ENCODE measurements at places on chromosomes 3 and 15.

- no peak for DNase-seq
Observed at GRCh38 chr3:115099986-115100571, 47.0 kb downstream of the ZBTB20 start.

GRCh38 chr15:79738143-79738542, 158.7 kb downstream of the MTHFS start:
- DNase-seq: no peak

- DNase-seq: no peak
Observed at GRCh38 chr15:101368861-101369642, 74.0 kb upstream of the SNRPA1 start.

- DNase-seq: peak; percentile 34
Observed at GRCh38 chr15:50907601-50908208, 778 bp upstream of the AP4E1 start.

DNA sequence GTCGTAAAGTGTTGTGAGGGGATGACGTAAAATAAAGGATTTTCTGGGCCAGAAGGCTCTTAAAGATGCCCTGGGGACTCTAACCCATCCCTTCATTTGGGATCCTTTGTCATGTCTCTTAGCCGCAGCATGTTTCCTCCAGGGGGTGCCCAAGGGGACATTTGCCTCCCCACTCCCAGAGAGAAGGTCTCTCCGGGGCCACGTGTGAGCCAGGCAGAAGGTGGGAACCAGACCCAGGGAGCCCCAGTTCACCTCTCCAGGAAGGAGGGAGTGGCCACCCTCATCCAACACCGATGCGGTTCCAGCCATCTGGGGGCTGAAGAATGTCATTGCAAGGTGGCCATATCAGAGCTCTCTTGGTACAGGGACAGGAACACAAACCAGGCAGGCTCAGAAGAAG, 25.2 kb downstream of the ST8SIA2 start:
- no peak for DNase-seq

DNA sequence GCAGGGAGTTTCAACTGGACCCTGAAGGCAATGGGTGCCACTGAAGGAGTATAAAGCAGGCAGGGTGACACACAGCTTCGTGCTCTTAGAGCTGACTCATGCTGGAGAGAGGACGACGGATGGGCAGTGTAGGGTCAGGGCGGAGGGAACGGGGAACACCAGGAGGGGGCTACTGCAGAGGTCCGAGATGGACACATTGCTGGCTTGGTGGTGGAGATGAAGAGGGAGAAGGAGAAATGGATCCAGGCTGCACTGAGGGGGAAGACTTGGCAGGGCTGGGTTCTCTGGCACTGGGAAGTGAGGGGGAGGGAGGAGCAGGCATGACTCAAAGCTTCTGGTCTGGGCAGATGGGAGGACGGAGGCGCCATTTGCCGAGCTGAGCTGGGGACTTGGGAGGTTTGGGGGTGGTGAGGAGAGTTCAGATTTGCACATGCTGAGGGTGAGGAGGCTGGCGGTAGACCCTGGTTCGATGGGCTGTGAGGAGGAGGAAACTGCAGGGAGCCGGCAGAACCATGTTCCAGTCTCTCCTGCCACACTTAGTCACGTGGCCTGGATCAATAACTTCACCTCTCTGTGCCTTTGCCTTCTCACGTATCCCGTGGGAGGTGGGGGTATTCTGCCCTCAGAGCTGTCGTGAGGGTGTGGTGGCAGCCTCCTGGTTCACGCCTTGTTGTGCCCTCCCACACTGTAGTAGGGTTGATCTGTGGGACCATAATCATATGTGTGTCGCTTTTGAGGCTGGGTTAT, 4.6 kb upstream of the KCTD6 start:
- no peak for DNase-seq

DNA sequence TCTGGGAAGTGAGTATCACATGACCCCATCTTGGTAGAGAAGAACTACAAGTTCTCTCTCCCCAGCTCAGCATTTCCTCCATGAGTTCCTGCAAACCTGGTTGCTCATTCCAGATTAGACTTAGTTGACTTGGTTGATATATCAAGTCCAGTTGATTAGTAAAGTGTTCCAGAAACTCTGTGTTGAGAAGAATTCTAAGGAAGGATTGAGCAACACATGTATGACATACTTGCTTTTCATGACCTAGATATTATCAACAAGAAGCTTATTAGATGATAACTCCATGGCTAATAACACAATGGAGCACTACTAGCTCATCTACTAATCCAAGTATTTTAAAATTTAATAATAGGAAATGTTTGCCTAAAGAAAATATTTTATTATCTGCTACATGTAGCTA, 6.4 kb upstream of the EID1 start:
- no peak for DNase-seq

DNA sequence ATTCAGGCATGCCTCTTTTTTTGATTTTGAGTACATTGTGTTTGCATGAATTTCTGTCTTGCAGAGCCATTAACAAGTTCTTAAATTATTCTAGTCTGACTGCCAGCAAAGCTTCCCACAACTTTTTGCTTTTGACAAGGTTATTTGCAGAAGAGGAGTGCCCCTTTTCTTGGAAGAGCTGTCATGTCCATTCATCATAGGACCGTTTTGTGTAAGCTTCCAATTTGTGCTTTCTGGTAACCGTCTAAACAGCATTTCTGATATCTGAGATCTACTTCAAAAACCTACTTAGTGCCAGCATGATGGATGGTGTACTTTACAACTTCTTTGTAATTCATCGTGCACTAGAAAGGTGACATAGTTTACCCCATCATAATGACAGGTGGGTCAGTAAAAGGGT, 379.7 kb downstream of the NAALADL2 start:
- no peak for DNase-seq

DNA sequence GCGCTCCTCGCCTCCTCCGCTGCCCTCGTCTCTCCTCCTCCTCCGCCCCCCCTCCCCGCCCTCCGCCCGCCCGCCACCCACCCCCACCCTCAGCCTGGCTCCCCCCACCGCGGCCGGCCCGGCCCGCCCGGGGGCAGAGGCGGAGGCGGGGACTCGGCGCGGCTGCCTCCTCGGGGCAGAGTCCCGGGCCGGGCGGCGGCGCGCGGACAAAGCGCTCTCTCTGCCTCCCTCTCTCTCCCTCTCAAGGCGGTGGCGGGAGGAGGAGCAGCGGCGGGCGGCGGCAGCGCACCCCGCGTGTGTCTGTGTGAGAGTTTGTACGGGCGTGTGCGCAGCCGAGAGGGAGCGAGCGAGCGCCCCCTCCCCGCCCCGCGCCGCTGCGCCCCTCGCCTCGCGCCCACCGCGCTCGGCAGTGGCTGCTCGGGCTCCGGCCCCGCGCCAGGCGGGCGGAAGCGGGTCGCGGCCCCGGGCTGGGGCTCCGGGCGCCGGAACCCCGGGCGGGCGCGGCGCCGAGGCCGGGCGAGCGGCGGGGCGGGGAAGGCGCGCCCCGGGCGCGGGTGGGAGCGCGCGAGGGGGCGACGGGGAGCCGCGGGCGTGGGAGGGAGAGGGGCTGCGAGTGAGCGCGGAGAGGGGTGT, at the start of gene IGF2BP2:
IGF2BP2 (minus strand) TSS at position 37 of the 633 bp plus-strand sequence. CDS start 82 bp downstream, outside the sequence.
- peak; percentile 88 for DNase-seq

DNA sequence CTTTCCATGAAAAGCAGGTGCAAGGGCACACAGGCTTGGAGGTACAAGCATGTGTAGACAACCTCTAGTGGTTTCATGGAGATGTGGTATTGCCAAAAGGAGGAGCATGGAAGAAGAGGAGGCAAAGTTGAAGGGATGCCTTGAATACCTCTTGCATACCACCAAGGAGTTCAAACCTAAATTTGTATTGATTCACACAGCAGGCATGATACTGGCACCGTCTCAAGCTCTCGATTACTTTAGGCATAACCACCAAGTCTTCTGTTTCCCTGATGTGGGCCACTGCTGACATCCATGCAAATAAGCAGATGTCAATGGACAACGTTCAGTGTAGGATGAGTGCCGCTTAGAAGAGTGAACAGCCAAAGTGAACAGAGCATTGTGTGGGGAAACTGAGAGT, 87.1 kb downstream of the SCN11A start:
- no peak for DNase-seq

DNA sequence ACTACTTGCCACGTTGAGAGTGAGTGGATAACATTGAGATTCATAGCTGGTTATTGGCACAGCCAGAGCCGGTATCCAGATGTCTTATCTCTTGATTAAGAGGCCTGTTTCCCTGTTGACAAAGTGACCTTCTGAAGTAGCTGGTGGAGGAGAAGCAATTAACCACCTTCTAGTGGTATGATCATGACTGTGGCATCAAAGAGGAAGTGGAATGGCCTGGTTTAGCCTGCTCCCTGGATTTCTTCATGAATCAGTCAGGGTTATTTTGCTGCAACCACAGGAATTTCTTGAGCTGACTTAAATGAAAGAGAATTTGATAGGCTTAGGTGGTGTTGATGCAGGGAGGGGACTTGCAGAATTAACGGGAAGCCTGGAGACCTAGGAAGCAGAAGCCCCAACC, 398.3 kb downstream of the MFSD1 start:
- no peak for DNase-seq
